ENCODE measurements at places on chromosomes 2 and 18.

DNA sequence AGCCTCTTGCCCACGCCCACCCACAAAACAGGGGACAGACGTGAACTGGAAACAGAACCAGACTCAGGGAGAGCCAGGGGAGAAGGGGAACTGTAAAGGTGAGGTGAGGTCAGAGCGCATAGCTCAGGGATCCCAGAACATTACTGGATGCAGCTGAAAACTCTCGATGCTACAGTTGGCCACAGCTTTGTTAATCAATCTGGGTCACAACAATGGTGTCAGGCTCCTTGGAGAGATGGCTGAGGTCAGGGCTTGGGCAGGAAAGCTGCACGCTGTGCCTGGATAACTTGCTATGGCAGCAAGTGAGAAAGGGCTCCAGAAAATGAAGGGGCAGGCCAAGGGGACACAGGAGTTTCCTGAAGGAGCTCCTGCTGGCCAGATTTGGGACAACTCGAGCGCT is 263.3 kb downstream of the TFCP2L1 start:
- no peak for DNase-seq

DNA sequence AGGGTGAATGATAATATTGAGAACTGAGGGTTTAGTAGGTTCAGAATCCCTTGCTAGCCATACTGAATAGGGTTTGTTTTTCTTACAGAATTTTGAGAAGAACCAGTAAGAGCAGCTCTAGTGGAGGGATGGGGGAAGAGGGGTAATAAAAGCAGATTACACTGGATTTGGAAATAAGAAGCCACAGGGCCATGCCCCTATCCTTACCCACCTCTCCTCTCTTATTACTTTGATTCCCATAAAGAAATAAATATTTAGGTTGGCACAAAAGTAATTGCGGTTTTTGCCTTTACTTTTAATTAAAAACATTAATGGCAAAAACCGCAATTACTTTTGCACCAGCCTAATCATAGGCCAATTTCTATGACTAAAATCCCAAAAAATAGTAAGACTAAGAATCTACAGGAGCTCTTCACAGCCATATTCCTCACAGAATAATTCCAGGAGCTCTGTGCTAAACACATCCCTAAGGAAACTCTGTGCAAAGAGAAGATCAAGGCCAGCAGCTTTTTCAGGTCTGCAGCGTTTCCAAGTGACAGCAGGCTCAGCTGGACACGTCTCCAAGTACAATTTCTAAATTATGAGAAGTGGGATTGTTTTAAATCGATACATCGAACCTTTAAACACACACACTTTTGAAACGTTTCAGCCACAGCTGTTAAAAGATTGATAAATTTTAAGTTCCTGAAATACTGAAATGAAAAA is 58.4 kb upstream of the RTN4 start:
- no peak for DNase-seq

DNA sequence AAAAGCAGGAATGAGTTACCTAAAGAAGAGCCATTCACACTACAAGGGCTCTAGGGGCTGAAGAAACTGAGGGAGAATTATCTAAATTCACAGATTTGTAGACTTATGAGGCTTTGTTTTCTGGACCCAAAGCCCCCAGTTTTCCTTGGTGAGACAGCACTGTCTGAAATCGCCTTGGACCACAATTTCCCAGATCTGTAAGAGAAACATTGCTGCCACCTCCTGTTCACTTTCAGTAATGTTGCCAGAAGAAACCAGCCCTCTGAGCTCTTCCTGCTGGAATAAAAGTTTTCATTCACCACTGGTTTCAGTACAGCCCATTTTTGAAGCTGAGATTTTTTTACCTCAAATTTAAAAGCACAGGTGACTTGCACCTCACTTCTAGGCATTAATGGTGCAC is 169.2 kb downstream of the CDH20 start:
- DNase-seq: peak; percentile 25

- DNase-seq: no peak
Observed at GRCh38 chr2:203572316-203572715, 37.2 kb upstream of the RAPH1 start.

DNA sequence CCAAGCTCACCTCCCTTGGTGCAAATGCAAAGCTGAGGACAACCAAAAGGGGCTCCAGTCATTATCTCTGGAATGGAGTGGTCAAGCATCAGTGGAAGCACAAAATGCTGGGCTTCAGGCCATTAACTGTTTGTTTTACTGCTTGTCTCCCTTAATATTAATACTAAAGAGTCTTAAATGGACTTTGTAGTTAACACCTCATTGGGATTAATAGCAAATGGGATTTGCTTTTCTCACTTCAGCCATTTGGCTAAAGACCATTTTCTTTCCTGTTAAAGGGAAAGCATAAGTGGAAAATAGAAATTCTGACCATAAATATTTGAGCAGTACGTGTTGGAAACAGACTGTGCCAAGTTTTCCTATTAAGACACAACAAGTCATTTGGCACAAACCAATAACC is 154.4 kb downstream of the DNER start:
- DNase-seq: no peak

DNA sequence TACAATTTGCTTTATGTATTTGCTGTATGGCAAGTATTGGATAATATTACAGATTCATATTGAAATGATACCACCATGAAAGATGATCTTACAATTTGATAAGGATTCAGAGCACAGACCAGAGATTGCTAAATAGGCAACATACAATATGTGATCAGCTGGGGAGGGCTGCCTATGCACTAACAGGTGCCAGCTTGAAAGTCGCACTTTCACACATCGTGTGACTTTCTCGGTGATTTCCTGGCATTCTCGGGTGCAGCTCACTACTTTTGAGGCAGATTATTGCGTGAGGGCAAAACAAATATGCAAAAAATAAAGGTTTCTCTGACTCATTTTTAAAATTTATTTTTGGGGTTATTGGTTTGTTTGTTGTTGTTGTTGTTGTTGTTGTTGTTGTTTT is 36.0 kb downstream of the RBMS1 start:
- DNase-seq: peak; percentile 44

- no peak for DNase-seq
Observed at GRCh38 chr18:77145364-77145901, 12.8 kb upstream of the MBP start.

DNA sequence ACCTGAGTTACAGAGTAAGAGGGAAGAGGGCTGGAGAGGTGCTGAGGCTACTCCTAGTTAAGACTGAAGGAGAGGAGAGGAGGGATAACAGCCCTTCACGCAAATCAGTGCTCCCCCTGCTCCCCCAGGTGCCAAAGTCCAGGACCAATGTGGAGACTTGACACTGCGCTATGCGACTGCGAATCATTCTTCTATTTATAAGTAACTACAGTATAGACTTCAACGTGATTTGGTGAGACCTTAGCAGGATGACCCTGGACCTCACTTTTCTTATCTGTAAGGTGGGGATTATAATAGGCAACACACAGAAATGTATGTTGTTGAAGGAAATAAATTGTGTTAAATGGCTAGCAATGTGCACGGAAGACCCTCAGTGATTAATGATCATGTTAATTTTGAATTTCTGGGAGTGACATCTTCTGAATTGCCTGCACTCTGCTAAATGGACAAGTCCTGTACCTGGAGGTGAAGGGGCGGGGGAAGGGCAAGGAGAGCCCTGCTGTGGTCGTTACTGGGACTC is 11.0 kb downstream of the EN1 start:
- DNase-seq: no peak

- no peak for DNase-seq
Observed at GRCh38 chr2:28855193-28855592, 14.9 kb downstream of the TRMT61B start.

GRCh38 chr2:72062336-72062735 is 85.3 kb downstream of the CYP26B1 start:
- no peak for DNase-seq

DNA sequence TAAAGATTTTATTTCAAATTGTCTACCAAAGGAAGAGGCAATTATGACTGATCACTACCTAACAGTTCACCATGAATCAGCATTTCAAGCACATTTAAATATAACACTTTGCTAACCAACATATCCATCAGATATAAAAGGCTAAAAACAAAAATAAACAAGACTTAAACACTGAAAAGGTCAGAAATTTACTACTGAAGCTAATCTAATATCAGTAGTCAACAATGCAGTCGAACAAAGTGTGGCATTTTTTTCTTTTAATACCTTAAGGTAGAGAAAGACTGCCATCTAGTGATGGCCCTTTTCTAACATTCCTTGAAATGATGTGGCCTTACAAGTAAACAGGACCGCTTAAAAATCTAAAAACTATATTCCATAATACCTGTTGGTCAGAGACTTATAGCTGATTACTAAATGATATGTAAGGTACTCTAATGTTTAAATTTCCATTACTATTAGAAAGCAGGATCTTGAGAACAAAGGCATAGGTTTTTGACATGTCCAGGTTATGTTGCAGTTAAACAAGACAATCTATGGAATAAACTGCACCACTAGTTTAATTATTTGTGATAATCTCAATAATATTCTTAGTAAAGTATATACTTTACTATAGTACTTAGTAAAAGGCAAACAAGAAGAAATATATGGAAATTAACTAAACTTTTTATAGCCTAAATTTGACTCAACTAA is 80.0 kb downstream of the EXOC6B start:
- no peak for DNase-seq

- no peak for DNase-seq
Observed at GRCh38 chr2:47254464-47254863, 99.4 kb upstream of the STPG4 start.

GRCh38 chr2:218075975-218076811 is 7.1 kb downstream of the RUFY4 start:
- no peak for DNase-seq

DNA sequence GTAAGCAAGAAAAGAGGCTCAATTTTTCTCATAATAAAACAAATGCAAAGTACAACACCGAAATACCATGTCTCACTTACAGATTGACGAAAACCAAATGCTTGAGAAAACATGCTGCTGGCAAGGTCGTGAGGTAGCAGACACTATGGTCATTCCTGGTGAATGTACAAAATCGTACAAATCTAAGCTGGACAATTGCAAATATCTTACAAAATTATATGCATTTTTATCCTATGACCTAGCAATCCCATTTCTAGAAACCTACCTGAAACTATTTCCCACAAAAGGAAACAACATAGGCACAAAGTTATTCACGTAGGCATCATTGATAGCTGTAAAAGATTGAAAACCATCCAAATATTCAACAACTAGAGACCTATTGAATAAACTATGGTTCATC is 54.0 kb downstream of the SCG2 start:
- DNase-seq: no peak

DNA sequence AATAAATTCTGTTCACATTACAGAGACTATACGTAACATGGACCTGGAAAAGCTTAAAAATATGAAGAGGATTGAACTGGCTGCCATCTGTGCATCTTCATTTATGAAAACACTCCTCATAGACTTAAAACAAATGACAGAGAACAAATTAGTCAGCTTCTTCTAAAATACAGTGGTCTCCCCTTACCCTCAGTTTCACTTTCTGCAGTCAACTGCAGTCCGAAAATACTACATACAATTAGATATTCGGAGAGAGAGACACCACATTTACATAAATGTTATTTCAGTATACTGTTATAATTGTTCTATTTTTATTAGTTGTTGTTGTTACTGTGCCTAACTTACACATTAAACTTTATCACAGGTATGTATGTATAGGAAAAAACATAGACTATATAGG is 6.5 kb downstream of the RNF103 start:
- no peak for DNase-seq

DNA sequence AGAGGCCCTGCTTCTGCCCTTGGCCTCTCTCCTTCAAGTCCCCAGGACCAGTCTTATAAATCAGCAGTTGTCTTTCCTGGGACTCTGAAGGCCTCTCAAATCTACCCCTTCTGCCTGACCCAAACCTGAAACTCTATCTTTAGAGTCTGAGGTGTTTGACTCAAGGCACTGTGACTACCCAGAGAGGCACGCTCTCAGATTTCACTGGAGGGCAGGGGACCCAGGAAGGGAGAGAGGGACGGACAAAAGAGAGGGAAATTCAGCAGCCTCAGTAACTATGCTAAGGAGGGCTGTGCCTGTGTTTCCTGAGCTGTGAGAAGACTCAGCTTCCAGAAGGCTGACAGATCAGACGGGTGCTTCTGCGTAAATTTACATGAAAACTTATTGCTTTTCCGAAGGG is 217.8 kb downstream of the HAUS1 start:
- DNase-seq: no peak

GRCh38 chr2:241120440-241120839 is 18.4 kb upstream of the MTERF4 start:
- no peak for DNase-seq

DNA sequence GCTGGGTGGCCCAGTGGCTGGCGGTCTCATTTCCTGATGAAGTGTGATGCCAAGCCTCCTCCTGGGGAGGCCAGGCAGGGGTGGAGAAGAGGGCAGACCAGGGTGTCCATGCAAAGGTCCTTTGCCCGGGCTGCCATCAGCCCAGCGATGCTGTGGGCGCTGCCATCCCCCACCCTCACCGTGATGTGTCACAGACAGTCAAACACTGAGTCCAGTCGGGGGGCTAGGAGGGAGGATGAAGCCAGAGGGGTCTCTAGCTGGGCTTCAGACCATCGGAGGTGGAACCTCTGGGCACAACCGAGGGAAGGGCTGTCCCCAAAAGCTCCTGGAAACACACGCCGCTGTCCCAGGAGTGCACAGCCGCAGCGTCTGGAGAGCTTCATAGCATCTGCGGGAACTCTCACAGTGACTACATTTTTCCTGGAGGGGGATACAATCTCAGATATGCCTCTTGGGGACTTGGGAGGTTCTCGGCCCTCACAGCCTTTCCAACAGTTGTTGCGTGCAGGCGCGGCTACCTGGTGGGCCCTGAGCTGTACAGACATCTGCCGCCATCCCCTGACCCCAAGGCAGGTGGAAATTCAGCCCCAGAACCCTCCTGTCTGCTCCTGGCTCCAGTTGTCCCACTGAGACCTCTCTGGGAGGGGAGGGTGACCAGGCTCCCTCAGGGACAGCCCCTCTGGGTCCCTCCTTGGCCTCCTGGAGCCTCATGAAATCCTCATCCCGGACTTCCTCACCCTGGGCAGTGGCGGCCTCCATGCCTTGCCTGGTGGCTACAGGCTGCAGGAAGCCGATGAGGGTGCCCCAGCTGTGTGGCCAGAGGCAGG is 26.5 kb upstream of the OTOS start:
- DNase-seq: no peak

- DNase-seq: no peak
Observed at GRCh38 chr18:73593207-73593606, 554.4 kb downstream of the FBXO15 start.

DNA sequence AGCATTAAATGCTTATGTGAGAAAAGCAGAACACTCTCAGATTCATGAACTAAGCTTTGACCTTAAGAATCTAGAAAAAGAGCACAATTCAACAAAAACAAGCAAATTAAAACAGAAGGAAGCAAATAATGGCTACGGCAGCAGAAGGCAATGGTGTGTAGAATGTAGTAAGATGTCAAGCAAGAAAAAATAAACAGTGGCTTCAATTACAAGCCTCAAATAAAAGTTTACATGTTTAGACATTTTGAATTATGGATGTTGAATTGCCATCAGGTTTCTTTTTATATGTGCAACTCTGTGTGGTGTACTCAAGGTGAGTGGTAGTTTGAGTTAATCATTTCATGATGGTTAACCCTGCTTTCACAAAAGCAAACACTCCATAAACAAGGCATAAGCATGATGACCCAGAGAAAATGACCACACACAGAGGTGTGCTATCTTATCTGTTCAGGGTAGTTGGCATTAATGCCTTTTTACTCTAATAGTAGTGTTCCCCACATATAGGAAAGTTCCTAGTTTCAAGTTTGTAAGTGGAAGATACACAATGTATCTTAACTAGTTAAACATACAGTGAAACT is 207.1 kb downstream of the FIGN start:
- DNase-seq: no peak
